ENCODE measurements at places on chromosomes 16 and 17. TPM values are rescaled to one million over a fixed set of nuclear protein-coding genes. Genes with fewer than 3 reads are reported as not detected.

GRCh38 chr17:8420041-8420934 lies 15.4 kb upstream of the NDEL1 start:
- DNase-seq, result no peak
- H3K36me3 ChIP-seq, result no peaks in the 10 kb centered on the region
- H3K4me1 ChIP-seq, result no peaks in the 10 kb centered on the region
- H3K27me3 ChIP-seq, result no peaks in the 10 kb centered on the region
- no peak overlapping the region for H3K4me3 ChIP-seq

- peaks cover 4% of the 10 kb centered on the region for H3K27me3 ChIP-seq
- no peaks in the 10 kb centered on the region for H3K36me3 ChIP-seq
- H3K4me3 ChIP-seq, result no peak overlapping the region
- no peak for DNase-seq
- no peaks in the 10 kb centered on the region for H3K4me1 ChIP-seq
Observed at GRCh38 chr17:44646280-44646679, 10.0 kb upstream of the MEIOC start.

Gene TAT
- not detected for total RNA-seq

DNA sequence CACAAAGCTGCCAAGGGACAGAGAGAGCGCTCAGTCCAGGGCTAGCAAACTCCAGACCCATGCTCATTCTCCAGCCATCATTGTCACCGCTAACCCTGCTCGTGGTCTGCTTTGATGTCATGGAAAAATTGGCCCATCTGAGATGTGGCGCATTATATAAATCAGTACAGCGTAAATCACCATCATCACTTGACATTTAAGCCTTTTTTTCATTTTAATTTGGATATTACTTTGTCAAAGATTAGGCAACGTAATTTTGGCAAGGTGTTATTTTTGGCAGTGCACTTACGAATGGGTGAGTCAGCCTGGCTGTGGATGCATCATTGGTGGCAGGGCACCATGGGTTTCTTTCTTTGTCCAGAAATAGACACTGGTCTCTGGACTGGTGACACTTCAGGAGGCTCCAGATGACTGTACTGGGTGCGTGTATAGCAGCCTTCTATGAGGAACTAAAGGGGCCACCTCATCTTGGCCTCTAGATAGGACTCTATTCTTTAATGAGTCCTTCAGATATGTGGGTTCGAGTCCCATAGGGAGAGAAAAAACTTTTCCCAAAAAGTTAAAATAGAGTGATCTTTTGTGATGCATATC lies 166.3 kb downstream of the MSI2 start:
- H3K4me1 ChIP-seq, result peaks cover 8% of the 10 kb centered on the region
- H3K36me3 ChIP-seq, result no peaks in the 10 kb centered on the region
- H3K4me3 ChIP-seq, result no peak overlapping the region
- no peak for DNase-seq
- H3K27ac ChIP-seq, result no peak overlapping the region

DNA sequence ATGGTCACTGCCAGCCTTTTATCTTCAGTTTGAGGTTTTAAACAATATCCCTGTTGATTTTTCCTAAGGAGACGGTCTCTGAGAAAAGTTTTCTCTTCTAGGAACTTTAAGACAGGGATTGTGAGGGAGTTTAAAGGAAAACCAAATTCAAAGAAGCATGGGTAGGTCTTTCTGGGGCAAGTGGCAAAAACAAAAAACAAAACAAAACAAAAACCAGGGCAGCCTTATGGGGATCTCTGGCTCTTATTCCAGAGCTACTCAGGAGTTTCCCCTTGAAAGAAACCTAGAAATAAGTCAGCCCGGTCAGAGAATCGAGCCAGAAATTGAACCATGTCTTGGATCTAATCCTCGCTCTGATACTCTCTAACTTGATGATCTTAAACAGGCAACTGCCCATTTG lies 424.5 kb downstream of the GRIN2A start:
- H3K4me3 ChIP-seq, result no peak overlapping the region
- H3K4me1 ChIP-seq, result no peaks in the 10 kb centered on the region
- no peaks in the 10 kb centered on the region for H3K27me3 ChIP-seq
- no peak for DNase-seq
- H3K36me3 ChIP-seq, result no peaks in the 10 kb centered on the region
- no peak overlapping the region for H3K27ac ChIP-seq

Gene KCNJ18
- total RNA-seq, result not detected

DNA sequence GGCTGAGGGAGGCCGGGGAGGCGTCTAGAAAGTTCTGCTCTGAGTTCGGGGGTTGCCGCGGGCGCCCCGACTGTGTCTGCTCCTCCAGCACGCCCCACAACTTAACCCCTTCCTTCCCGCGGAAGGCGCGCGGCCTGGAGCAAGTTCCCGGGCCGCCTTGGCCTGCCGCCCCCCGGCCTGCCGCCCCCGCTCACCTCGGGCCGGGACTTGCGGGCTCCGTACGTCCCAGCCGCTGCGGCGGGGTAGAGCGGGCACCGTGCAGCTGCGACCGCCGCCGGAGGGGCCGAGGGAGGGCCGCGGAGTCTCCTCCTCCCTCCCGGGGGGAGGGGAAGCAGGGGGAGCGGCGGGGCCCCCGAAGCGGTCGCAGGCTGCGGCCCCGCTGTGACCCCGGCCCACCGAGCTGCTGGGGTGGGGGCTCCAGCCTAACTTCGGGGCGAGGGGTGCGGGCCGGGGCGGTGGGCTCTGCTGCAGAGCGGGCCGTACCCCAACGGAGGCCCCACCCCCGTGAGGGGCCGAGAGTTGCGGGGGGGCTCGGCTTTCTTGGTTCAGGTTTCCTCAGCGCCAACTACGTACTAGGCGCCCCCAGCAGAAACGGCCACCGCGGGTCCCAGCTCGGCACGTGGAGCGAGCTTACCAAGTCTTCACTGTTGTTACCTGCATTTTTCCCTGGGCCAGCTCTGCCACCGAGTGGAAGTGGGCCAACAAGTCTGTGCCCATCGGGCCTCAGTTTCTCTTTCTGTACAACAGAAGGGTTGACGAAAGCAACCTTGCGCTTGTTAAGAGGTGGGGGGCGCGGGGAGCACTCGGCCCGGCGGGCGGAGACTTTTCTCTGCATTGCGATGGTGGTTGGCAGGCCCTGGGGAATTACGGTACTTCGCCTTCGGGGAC lies at the start of gene CCDC102A:
TSS of gene CCDC102A (minus strand) at position 266 of the 888 bp plus-strand sequence. CDS start 7,394 bp downstream, outside the sequence.
- H3K27ac ChIP-seq, result peak within 1 kb of the TSS; percentile 100
- H3K4me3 ChIP-seq, result peak within 1 kb of the TSS; percentile 84
- H3K4me1 ChIP-seq, result peaks cover 32% of the 10 kb centered on the region
- no peaks in the 10 kb centered on the region for H3K27me3 ChIP-seq
- DNase-seq, result no peak

DNA sequence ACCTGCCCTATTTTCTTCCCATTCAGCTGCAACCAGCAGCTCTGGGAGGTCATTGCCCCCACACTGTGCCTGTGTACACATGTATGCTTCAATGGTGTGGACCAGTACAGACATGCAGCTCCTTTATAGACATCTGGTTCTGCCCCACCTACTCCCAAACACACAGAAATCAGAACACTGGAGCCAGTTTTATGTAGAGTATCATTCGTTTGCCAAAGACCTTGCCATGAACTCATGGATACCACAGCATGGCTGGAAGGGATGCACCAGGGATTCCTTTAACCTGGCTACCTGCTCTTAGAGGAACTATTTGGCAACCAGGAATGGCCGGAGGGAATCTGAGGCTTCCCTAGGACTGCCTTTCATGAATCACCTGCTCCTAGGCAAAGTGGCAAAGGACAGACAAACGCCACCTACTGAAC lies 60.4 kb downstream of the ZFHX3 start:
- H3K36me3 ChIP-seq, result no peaks in the 10 kb centered on the region
- no peak overlapping the region for H3K27ac ChIP-seq
- H3K4me3 ChIP-seq, result no peak overlapping the region
- no peaks in the 10 kb centered on the region for H3K4me1 ChIP-seq

Gene FNDC8
- total RNA-seq, result not detected

DNA sequence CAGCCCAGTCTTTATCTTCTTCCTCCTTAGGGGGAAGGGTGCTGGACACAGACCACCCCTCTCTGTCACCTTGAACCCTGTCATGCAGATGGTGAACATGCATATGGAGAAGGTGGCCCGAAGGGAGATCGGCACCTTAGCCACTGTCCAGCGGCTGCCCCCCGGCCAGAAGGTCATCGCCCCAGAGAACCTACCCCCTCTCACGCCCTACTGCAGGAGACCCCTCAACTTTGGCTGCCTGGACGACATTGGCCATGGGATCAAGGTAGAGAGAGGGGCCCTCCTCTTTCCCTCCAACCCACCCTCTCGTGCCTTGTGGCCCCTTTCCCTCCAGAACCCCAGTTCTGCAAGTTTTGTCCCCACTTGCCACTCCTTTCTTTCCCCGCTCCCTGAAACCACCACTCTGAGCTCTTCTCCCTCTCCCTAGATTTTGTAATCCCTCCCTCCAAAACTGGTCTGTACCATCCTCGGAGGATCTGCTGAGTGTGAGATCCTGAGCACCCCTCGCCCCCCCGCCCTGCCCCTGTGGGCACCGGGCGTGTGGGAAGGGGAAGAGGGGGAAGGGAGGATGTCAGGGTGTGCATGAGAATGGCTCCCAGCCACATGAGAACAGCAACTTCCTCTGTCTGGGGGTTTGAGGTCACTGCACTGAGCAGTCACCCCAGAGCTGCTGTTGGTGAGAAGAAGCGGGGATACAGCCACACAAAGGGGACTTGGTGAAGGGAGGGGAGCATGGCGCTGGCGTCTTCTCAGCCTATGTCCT lies 7.3 kb downstream of the ABI3 start:
- peak; percentile 68 for DNase-seq
- H3K4me3 ChIP-seq, result peak overlapping the region; percentile 16
- H3K27me3 ChIP-seq, result no peaks in the 10 kb centered on the region
- peak overlapping the region; percentile 81 for H3K27ac ChIP-seq
- peaks cover 36% of the 10 kb centered on the region for H3K36me3 ChIP-seq
- H3K4me1 ChIP-seq, result peaks cover 47% of the 10 kb centered on the region

Gene ITGA2B
- 3.9 TPM for total RNA-seq

DNA sequence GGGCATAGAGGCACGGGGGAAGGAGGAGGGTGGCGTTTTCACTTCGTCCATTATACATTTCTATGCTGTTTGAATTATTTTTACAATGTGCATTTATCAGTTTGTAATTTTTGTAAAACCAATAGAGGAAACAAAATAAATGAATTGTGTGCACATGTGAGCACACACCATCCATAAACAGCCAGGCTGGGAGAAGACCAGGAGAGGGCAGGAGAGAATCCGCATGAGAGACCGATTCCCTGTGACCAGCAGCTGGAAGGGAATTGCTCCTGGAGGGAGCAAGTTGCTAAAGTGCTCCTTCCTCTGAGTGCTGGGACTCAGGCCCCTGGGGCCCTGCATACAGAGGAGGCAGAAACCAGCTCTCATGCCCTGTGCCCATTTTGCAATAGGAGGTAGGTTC lies 126.0 kb downstream of the ABCC12 start:
- no peak overlapping the region for H3K4me3 ChIP-seq
- peaks cover 13% of the 10 kb centered on the region for H3K27me3 ChIP-seq
- no peak overlapping the region for H3K27ac ChIP-seq
- no peaks in the 10 kb centered on the region for H3K36me3 ChIP-seq

DNA sequence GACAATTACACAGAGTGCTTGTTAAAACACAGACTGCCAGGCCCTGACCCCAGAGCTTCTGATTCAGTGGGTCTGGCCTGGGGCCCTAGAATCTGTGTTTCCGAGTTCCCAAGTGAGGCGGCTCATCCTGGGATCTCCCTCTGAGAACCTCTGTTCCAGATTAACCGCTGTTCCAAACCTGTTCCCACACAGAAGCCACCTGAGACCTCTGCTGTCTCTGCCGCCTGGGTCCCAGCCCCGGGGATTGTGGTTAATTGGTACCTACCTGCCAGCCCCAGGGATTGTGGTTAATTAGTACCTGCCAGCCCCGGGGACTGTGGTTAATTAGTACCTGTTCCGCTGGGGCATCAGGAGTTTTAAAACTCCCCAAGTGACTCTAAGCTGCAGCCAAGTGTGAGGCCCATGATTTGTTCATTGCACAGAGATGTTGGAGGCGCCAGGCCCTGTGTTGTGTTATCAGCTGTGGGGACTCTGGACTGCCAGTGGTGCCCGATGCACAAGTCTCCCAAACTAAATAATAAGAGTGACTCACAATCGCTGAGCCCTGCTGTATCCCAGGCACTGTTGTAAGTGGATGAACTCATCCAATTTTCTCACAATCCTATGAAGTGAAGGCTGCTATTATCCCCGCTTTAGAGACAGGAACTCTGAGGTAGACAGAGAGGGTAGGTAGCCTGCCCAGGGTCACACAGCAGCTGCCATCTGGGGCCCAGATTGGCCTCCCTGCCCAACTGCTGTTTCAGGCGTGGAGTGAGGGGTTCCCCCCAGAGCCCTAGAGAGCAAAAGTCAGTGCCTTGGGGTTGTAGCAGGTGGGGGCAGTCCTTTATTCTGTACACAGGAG lies 219.7 kb downstream of the IRF8 start:
- H3K4me3 ChIP-seq, result no peak overlapping the region
- H3K36me3 ChIP-seq, result no peaks in the 10 kb centered on the region
- no peaks in the 10 kb centered on the region for H3K27me3 ChIP-seq
- no peak overlapping the region for H3K27ac ChIP-seq
- no peak for DNase-seq

- no peak for DNase-seq
- H3K27ac ChIP-seq, result no peak overlapping the region
- peaks cover 11% of the 10 kb centered on the region for H3K27me3 ChIP-seq
- peaks cover 17% of the 10 kb centered on the region for H3K4me1 ChIP-seq
- H3K36me3 ChIP-seq, result peaks cover 1% of the 10 kb centered on the region
Observed at GRCh38 chr16:85683363-85683762, 5.4 kb downstream of the GINS2 start.

Gene DPEP3
- total RNA-seq, result 0.48 TPM

DNA sequence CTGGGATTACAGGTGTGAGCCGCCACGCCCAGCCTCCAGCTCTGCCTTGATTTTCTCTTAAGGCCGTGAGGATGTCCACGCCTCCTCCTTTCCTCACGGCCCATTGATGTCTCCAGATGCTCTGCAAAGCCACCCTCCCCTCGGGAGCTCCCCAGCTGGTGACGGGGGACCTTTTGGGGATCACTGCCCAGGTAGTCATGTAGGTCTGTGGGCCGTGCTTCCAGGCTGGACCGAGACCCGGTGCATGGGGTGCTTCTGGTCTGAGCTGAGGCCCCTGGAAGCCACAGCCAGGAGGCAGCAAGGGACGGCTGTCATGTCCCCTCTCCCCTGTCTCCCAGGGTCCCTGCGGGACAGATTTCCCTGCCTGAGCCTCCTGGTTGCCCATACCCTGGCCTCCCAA lies 277.8 kb downstream of the SEC14L1 start:
- H3K4me3 ChIP-seq, result no peak overlapping the region
- no peak for DNase-seq
- H3K36me3 ChIP-seq, result peaks cover 2% of the 10 kb centered on the region
- H3K27ac ChIP-seq, result no peak overlapping the region
- H3K4me1 ChIP-seq, result peaks cover 76% of the 10 kb centered on the region
- no peaks in the 10 kb centered on the region for H3K27me3 ChIP-seq

DNA sequence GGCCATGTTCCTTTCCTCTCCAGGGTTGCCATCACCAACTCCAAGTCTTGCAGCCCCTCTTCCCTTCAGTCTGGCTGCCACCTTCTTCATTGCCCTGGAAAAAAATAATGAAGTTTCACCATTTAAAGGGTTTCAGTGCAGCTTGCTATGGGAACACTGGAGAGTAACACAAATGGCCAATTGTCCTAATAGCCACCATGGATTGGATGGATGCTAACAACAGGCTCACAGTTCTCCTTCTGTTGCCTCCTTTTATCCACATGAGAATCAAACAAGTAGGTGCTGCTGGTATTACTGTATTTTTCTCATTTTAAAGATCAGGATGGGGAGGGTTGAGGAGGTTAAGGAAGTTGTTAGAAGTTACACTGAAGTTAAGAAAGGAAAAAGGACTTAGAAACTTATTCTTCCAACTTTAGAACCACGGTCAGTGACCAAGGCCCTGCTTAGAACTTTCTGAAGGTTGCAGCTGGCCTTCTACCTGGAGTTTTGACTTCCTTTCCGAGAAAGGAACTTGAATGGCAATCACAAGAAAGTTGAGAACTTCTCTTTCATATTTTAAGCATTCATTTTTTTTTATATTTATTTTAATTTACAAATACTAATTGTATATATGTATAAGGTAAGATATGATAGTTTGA lies 198.0 kb upstream of the MAF start:
- H3K27ac ChIP-seq, result no peak overlapping the region
- DNase-seq, result no peak
- no peaks in the 10 kb centered on the region for H3K4me1 ChIP-seq
- no peaks in the 10 kb centered on the region for H3K27me3 ChIP-seq
- H3K36me3 ChIP-seq, result no peaks in the 10 kb centered on the region
